SW 1271 (cell line): ENCODE measurements at places on chromosomes 6 and 20.

DNA sequence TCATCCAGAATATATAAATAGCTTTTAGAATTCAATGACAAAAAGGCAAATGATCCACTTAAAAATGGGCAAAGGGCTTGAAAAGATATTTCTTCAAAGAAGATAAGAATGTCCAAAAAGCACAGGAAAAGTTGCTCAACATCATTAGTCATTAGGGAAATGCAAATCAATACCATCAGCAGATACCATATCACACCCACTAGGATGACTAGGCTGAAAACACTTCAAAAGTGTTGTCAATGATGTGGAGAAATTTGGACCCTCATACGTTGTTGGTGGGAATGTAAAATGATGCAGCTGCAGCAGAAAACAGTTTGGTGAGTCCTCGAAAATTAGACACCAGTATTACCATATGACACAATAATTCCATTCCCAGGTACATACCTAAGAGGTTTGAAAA lies 303.6 kb upstream of the SLC35B3 start:
- DNase-seq, result no peak

- no peak for DNase-seq
Observed at GRCh38 chr20:18414140-18414539, 52.7 kb downstream of the DZANK1 start.

DNA sequence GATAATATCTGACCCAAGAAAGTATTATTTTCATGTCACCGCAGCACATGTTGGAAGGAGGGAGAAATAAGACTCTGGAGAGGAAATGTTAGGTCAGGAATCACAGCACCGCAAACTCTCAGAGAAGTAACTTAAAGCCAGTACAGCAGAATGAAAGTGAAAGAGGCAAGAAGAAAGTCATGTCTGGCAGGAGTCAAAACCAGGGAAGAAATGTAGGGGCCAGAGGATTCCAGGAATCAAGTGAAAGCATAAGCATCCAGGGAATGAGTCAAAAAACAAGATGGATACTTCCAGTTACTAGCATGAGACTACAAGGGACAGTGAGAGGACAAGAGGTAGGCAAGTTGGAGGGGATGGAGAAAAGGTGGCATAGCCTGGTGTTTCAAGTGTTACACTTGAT lies 80.4 kb downstream of the AK9 start:
- no peak for DNase-seq

- no peak for DNase-seq
Observed at GRCh38 chr20:4511776-4512175, 209.9 kb upstream of the PRND start.

DNA sequence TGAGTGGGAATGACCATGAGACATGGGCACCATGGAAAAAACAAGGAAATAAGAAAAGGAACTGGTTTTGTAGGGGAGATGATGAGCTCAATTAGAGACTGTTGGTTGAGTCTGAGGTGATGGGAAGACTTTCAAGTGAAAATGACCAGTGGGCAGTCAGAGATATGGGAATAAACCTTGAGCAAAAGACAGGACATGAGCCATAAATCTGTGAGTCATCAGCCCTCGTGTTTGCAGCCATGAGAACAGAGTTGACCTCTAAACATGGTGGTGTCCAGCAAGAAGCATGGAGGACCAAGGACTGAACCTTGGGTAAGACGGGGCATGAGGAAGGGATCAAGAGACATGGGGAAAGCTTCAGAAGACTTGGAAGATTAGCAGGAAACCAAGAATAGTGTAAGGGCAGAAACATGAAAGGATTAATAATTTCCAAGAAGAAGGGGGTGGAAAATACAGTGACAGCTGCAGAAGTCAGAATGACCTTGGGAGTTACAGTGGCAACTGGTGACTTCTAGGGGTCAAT lies 280.6 kb upstream of the PRDM1 start:
- peak; percentile 4 for DNase-seq

DNA sequence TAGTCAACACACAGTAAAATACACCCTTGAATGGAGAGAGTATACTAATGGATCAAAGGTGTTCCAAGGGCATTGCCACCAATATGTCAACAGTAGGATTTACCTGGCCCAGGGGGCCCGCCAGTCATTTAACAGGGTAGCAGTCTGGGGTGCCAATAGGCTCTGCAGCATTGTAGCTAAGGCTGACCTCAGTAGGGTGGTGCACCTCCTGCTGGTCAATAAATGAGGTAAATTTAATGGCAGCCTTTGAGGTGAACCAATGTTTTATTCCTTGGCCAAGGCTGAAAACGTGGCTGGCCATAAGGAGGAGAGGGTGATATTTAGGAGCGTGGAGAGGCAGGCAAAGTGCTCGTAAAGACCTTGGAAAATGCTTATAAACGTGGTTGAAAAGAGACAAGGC lies 147.2 kb downstream of the RPS12 start:
- no peak for DNase-seq

DNA sequence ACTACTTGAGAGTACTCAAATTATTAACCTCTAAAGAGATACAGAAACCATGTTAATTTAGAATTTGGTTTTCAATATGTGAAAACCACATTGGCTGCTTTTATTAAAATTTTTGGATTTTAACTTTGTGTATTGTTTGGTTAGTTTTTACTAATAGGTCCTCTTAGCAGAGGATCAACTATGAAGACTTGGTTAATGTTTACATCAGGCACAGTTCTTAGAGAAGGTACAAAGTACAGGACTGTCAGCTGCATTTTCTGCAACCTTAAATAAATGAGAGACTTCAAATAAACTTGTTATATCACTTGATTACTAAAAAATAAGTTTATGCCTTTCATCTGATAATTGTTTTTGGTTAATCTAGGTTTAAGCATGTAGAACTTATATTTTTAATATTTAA lies 89.1 kb downstream of the PHF3 start:
- no peak for DNase-seq

- DNase-seq, result no peak
Observed at GRCh38 chr6:119470893-119471542, 121.5 kb upstream of the MAN1A1 start.
